ENCODE measurements at places on chromosomes 5 and 9. TPM values are rescaled to one million over a fixed set of nuclear protein-coding genes. Genes with fewer than 3 reads are reported as not detected.

The ALDOB gene
- total RNA-seq, result 0.41 TPM

The F2RL2 gene
- 0.22 TPM for total RNA-seq

The UNC5A gene
- total RNA-seq, result not detected

The C9orf152 gene
- total RNA-seq, result not detected

The PDZD2 gene
- total RNA-seq, result 120 TPM

The CORO2A gene
- 0.14 TPM for total RNA-seq

The ITK gene
- total RNA-seq, result 0.36 TPM

The IFNB1 gene
- total RNA-seq, result not detected

The OCLN gene
- 2.0 TPM for total RNA-seq

The ASTN2 gene
- 6.1 TPM for total RNA-seq

The CDO1 gene
- total RNA-seq, result 6.8 TPM

The NPR3 gene
- total RNA-seq, result 81.0 TPM

The TAF1L gene
- total RNA-seq, result not detected

The ANKRD18A gene
- total RNA-seq, result 2.6 TPM

The AK1 gene
- 844 TPM for total RNA-seq

The GGTA1 gene
- 34.1 TPM for total RNA-seq

The ROR2 gene
- total RNA-seq, result 0.74 TPM

The NSG2 gene
- total RNA-seq, result 0.08 TPM

The WHRN gene
- 0.80 TPM for total RNA-seq

The LAMC3 gene
- 0.66 TPM for total RNA-seq

The AQP7 gene
- 150 TPM for total RNA-seq

The ANKRD34B gene
- total RNA-seq, result not detected

The IL33 gene
- total RNA-seq, result 27.1 TPM

The DNAI1 gene
- total RNA-seq, result not detected

The SCGB3A1 gene
- not detected for total RNA-seq

The ADGRV1 gene
- total RNA-seq, result not detected

The PCDHGA7 gene
- total RNA-seq, result 5.8 TPM

The MAMDC4 gene
- 13.4 TPM for total RNA-seq

The C8G gene
- total RNA-seq, result 3.6 TPM

The PDE8B gene
- total RNA-seq, result 5.9 TPM

The FBP2 gene
- total RNA-seq, result 0.33 TPM
